Activated CD4-positive, alpha-beta T cell treated with anti-CD3 and anti-CD28 coated beads, Interleukin-2, amount 50 U/mL, for 24 hours (primary cell): ENCODE measurements at places on chromosomes 5 and 9.

DNA sequence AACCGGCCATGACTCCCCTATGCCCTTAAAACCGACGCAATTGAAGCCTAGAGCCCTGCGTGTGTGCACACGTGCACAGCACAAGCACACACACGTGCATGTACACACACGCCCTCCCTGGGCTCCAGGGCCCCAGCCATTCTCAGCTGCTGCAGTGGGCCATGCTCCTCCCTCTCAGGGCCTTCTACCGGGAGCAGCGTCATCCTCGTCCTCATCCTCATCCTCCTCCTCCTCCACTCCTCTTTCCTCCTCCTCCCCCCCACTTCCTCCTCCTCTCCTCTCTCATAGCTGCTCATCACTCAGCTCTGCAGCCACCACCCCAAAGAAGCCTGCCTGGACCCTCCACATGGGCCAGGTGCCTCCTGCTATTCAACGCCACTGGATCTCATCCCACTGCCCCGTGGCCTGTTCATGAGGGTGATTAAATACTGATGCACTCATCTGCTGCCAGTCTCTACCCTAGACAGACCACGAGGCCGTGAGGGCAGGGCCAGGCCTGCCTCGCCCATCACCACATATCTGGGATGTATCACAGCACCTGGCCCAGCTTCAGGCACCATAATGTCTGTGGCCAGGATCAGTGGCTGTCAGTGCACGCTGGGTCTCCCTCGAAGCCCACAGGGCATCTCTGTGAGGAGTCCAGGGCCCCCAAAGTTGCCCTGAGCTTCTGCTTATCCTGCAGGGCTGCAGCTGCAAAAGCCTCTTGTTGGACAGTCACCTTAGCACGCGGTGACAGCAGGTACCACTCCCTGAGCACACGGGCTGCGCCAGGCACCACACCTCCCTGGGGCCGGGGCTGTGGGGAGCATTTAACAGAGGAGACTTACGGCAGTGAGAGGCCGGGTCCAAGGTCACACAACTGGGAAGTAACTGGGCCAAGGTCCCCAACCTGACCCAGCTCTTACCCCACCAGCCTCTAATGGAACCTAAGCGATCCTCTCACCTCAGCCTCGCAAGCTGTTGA, 9.8 kb downstream of the FAM78A start:
- DNase-seq: no peak

GRCh38 chr5:1111241-1111726, 579 bp downstream of the SLC12A7 start:
- no peak for DNase-seq

DNA sequence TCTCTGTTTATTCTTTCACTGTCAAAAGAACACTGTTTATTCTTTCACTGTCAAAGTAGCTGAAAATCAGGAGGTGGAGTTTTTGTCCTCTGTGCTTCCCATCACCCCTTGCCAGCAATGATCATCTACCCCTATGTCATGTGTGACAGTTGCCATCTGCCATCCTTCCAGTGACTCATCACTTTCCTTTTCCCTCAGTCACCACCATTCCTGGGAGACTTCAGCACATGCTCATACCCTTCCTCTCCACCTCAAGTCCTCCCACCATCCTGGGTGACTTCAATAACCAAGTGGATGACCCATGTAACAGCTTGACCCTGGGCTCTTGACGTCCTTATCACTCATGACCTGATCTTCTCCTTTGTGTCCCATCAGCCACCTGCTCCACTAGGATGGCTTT, 43.3 kb upstream of the RASEF start:
- DNase-seq: no peak

- no peak for DNase-seq
Observed at GRCh38 chr9:133978226-133978898, 13.8 kb downstream of the VAV2 start.

GRCh38 chr5:51302343-51302742, 80.9 kb upstream of the ISL1 start:
- DNase-seq: no peak

DNA sequence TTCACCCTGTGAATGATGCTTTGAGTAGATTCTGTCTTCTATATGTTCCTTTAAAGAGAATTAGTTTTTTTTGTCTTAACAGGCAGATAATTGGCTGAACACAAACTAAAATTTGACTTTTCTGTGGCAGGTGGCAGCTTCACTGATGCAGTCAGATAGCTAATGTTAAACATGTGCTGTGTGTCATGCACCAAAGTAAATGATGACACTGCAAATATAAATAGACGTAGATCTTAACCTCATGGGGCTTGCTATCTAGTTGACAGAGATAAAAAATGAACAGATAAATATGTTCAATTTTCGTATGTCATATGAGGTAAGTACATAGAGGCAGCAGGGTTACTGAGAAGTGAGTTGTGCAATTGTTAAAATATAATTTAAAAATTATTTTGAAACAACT, 82.7 kb downstream of the PARP8 start:
- no peak for DNase-seq
